ENCODE measurements at places on chromosomes 16 and 17.

DNA sequence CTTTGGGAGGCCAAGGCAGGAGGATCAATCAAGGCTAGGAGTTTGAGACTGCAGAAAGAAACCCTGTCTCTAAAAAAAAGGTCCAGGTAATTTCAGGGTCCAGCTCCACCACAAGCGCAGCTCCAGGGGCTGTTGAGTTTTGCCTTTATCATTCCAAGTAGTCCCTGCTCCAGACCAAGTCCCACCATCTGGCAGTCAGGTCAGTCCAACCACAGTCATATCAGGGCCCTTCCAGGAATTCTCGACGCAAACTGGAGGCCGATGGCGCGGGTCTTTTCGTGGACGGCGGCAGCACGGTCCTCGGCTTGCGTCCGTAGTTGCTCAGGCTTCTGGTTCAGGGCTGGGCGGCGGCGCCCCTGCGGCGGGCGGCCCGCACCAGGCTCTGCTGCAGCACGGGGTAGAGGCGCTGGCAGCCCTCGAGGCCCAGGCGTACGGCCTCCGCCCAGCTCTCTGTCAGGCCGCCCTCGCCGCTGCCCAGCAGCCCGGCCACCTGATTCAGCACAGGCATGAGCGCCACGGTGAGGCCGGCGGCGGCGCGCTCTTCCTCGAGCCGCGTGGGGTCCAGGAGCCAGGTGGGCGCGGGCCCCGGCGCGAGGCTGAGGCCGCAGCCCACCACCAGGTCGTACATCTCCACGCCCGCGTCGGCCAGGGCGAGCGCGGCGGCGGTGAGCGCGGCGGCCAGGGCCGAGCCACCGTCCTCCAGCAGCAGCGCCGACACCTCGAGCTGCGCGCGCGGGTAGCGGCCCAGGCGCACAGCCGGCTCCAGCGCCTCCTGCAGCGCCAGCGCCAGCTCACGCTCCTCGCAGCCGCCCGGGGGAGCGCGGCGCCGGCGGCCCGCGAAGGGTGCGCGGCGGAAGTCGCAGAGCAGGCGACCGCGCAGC, 752 bp downstream of the EXOSC6 start:
- DNase-seq, result peak; percentile 76

- no peak for DNase-seq
Observed at GRCh38 chr17:74949455-74950115, 13.9 kb downstream of the OTOP3 start.

GRCh38 chr17:17387498-17388362, 84.6 kb downstream of the NT5M start:
- peak; percentile 58 for DNase-seq

- DNase-seq, result no peak
Observed at GRCh38 chr16:24102209-24102660, 153.9 kb upstream of the CACNG3 start.

DNA sequence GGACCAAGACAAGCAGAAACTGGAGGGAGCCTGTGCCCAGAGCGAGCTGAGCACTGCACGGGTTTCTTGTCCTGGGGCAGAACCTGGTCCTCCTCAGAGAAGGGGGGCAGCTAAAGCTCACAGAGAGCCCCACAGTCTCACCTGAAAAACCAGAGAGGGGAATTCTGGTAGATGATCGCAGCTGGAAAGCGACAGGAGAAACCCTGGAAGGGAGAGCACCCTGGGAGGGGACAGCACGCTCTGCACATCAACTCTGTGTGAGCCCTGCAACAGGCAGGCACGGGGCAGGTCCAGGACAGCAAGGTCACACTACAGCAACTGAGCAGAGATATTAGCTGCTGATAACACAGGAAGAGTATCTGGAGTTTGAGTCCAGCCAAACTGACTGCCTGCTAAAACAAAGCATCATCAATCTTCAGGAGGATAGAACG, 18.2 kb downstream of the ZCCHC14 start:
- DNase-seq, result peak; percentile 55

- DNase-seq, result no peak
Observed at GRCh38 chr17:27499451-27500265, 43.4 kb downstream of the KSR1 start.

- DNase-seq, result no peak
Observed at GRCh38 chr17:42512733-42513251, 23.2 kb upstream of the NAGLU start.

- no peak for DNase-seq
Observed at GRCh38 chr16:7772722-7773121, 440.1 kb downstream of the RBFOX1 start.

- no peak for DNase-seq
Observed at GRCh38 chr17:14361945-14362508, 61.1 kb downstream of the HS3ST3B1 start.

- no peak for DNase-seq
Observed at GRCh38 chr16:70520612-70521297, 2.6 kb downstream of the COG4 start.

GRCh38 chr16:72072514-72073342, 9.7 kb downstream of the HPR start:
- DNase-seq, result no peak

- DNase-seq, result no peak
Observed at GRCh38 chr16:71927383-71927782, 32.1 kb downstream of the IST1 start.

DNA sequence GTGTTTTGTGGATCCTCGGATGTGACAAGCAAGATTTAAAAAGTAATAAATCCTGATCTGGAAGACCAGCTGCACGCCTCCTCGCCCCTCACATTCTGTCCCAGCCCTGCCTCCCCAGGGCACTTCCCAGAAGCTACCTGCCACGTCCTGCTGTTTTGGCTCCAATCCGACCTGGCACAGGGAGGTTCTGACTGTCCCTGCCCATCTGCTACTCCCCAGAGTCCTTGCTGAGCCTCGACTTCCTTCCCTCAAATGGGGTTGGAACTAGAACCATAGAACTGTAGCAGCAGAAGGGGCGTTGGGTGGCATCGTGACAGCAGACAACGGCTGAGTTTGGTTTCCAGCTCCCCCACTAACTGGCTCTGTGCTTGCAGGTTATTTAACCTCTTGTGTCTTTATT, 71.7 kb downstream of the RPH3AL start:
- no peak for DNase-seq

GRCh38 chr16:79810449-79811189, 210.1 kb upstream of the MAF start:
- DNase-seq, result no peak

GRCh38 chr17:57563958-57564357, 181.1 kb downstream of the CCDC182 start:
- no peak for DNase-seq

- DNase-seq, result no peak
Observed at GRCh38 chr17:73400915-73401545, 89.2 kb upstream of the CDC42EP4 start.

- DNase-seq, result no peak
Observed at GRCh38 chr17:65191811-65192740, 54.9 kb downstream of the RGS9 start.

DNA sequence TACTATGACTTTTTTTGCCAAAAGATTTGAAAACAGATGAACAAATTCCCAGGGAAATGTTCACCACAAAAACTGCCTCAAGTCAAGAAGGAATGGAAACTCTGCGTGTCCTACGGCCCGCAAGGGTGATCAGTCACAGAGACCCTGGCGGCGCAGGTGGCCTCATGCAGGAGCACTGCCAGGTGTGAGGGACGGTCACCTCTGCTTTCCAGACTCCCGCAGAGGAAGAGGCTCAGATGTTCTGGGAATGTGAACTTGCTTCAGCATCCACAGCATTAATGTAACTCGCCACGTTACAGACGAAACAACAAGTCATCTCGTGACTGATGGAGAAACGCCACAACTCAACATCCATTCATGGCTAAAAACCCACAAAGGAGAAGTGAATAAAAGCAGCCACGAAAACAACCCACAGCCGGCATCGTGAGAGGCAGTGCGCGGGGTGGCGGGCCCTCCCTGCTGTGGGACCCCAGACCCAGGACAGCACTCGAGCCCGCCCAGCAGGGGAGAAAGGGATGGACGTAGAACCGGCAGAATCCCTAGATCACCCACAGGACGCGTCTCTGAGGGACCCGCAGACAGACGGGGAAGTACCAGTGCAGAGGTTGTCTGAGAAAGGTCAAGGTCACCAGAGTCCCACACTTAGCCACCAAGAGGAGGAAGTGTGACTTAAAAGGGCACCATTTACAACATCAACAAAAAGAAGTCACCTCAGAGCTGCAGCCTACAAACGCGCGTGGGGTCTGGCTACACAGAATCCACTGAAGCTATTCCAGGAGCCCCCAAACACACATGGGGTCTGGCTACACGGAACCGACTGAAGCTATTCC, 76.9 kb upstream of the GNG13 start:
- DNase-seq, result no peak

DNA sequence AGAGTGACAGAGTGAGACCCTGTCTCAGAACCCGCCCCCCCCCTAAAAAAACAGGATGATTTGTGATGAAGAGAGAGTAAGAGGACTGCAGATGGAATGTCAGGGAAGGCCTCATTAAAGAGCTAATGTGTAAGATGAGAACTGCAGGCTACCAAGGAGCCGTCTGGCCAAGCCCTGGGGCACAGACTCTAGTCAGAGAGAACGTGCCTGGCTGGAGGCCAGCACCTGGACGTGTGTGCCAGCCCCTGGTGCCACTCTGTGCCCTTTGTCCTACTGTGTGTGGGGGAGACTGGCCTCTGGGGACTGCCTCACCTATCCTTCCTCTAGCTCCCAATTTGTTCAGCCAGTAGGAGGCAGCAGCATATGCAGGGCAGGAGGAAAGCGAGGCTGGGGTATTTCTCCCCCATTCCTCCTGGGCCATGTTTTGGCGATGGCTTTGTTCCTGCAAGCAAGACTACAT, 37.1 kb downstream of the KNOP1 start:
- DNase-seq, result no peak

DNA sequence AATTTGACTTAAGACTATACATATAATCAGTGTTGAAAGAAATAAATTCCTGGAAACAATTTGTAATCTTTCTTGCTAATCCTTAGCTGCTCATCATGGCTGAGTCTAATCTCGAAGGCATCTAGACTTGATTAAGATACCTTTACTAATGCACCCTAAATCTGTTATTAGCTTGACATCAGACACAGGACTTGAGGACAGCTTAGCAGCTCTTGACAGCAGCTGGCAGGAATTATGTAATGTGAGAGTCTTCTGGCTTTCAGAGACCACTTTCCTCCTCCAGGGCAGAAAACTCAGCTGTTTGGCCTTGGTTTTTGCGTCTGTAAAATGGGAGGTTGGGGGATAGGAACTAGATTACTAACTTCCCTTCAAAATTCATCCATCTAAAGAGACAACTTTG, 7.1 kb upstream of the MPP2 start:
- no peak for DNase-seq
